ENCODE measurements at places on chromosomes 7 and 10.

GRCh38 chr7:37007268-37007667, 283.0 kb upstream of the AOAH start:
- no peak for DNase-seq

- DNase-seq = no peak
Observed at GRCh38 chr10:60916025-60916424, 28.0 kb downstream of the RHOBTB1 start.

GRCh38 chr7:45033931-45034290, 33.9 kb downstream of the CCM2 start:
- no peak for DNase-seq

DNA sequence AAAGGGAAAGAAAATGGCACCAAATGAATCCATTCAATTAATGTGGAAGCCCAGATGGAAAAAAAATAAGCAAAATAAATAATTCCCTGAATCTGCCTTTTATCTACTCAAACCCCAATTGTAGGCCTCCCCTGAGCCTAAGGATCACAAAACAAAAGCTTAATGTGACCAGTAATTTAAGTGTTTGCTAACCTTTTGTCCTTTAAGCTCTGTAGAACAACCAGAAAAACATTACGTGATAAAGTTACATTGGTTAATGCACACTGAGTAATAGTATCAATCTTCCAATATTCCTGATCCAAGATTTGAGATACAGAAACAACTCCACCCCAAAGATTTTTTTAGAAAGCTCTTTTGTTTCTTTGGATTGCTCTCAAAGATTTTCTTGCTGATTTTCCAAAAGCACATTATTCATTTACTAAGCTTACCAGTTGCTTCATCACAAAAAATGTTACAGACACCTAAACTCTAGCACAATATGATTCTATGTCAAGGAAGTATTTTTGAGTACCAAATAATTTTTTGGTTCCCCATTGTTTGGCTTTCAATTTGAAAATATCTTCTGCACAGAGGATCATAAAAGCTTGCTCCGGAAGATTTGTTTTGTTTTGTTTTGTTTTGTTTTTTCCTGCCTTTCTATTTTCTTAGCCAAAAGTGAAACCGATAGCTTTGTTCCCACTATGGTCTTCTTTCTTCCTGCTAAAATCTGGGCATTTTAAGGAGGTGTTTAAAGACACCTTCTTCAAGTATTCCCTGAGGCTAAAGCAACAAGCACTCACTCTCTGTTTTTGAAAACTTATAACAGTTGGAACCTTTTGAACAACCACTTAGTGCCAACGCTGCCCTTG, 54.2 kb downstream of the TRIL start:
- no peak for DNase-seq

DNA sequence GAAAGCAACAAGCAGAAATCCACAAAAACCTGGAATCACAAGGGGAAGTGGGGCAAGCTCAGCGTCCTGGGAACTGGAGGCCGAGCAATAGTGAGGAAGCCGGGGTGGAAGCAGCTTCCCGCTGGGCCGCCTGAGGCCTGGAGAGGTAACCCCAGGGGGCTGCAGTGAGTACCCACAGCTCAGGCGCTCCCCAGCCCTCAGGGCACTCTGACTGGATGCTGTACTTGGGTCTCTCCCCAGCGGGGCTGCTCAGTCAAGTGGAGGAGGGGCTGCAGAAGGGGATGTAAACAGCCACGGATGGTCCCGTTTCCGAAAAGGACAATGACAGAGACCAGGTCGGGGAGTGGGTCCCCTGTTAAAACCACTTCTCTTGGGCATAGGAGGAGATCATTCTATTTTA, 50.3 kb downstream of the SLIT1 start:
- no peak for DNase-seq

GRCh38 chr7:127478461-127478860, 86.0 kb upstream of the ZNF800 start:
- no peak for DNase-seq

DNA sequence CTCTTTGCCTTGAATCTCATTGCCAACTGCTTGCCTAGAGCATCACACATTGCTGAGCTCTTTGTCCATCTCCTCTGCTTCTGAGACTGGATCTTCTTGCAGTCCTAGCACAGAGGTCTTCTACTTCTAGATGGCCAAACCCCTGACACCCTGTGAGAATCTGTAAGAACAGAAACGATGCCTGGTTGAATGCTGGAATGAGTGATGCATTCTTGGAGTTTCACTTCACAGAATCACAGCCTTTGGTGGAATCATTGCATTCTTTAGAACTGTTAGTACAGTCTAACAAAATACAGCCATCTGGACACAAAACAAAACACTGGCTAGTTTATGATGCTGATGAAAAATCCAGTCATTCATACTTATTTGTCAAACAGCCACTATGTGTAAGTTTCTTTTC, 141.7 kb upstream of the ITGB1 start:
- no peak for DNase-seq

Data from stimulated activated CD8-positive, alpha-beta memory T cell treated with anti-CD3 and anti-CD28 coated beads, Interleukin-7, amount 100 ng/mL, for 1 hour (primary cell).